Stimulated activated CD8-positive, alpha-beta memory T cell treated with anti-CD3 and anti-CD28 coated beads, Interleukin-15, amount 100 ng/mL, for 24 hours (primary cell): ENCODE measurements at places on chromosomes 2 and 18.

DNA sequence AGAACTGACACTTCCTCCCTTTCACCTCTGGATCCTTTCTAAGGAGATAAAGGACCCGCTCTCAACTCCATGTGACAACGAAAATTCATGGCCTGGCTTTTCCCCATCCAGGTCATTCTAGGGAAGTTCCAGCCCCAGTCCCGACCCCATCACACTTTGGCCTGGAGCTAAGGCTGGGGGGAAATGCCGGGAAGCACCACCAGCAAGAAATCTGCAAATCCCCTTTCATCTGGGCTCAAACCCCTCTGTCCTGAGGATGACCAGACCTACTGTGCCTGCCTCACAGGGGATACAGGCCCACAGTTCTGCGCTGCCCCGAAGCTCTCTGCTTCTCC, 1.3 kb downstream of the SIX2 start:
- DNase-seq, result no peak

- no peak for DNase-seq
These were observed 487.6 kb downstream of the METTL4 start for GRCh38 chr18:2083691-2084090.

DNA sequence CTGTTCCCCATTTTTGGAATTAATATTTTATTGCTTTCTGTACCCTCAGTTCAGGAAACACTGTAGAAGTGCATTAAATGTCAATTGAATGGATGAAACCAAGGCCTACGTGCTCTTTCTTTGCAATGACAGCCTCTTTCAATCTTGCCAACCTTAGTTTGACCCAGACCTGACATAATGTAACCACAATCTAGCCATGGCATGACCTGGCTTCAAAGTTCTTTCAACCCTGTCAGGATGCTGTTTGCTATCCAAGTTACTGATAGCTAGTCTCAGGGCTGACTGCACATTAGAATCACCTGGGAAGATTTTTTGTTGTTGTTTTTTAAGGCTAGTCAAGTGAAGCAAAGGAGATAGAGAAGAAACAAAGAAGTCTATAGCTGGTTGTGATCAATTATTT, 190.9 kb upstream of the PKDCC start:
- DNase-seq, result no peak

GRCh38 chr2:118040891-118041290, 27.0 kb upstream of the CCDC93 start:
- DNase-seq, result no peak

DNA sequence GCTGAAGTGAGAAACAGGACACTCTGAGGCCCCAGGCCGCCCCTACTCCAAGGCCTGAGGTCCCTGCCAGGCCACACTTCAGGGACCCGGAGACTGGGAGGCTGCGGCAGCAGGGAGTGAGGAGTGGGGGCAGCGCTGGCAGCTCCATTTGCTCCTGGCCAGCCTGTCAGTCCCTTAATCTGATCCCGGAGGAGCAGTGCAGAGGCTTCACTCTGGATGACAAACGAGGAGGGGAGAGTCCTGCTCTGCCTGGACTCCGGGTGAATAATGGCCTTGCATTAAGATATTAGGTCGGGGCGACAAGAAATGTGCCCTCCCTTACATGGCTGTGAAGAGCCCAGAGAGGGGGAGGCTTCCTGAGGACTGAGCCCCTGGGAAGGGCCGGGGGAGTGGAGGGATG, 14.3 kb upstream of the PRSS56 start:
- no peak for DNase-seq

- DNase-seq, result no peak
These were observed 15.2 kb downstream of the TSPYL6 start for GRCh38 chr2:54240515-54241469.

- no peak for DNase-seq
These were observed 110.4 kb downstream of the LRP1B start for GRCh38 chr2:142020368-142020767.

- no peak for DNase-seq
These were observed 12.5 kb downstream of the ITM2C start for GRCh38 chr2:230877116-230877758.

DNA sequence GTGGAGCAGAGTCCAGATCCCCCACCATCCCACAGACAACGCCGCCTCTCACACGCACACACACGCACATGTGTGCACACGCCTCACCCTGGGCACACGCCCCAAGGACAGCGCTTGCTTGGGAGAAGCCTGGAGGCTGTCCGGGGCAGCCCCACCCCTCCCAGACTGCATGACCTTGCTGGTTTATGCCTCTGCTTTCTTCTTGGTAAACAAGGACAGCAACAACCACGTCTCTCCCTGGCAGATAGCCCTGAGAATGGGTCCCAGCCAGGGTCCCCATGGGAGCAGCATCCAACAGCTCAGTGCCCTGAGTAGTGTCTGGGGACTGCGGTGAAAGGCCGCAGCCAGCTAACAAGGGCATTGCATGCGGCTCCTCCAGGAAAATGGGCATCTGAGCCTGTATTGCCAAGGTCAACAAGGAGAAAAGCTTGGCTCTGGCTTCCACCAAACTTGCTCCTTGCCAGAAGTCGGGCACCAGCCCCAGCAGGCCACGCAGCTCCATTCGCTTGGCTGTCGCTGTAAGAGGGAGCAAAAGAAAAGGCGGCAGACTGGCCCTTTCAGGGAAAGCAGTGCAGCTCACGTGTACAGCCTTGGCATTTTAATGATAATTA, 234.6 kb downstream of the EIPR1 start:
- no peak for DNase-seq

DNA sequence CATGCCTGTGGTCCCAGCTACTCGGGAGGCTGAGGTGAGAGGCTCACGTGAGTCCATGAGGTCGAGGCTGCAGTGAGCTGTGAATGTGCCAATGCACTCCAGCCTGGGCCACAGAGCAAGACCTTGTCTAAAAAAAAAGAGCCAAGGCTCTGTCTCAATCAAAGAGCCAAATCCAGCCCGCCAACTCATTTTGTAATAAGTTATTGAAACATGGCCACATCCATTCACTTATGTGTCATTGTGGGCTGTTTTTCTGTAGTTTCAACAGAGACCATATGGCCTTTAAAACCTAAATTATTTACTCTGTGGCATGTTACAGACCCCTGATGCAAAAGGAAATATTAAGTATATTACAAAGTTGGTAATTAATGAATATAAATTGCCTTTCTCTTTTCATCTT, 60.8 kb downstream of the GPR39 start:
- DNase-seq, result no peak

DNA sequence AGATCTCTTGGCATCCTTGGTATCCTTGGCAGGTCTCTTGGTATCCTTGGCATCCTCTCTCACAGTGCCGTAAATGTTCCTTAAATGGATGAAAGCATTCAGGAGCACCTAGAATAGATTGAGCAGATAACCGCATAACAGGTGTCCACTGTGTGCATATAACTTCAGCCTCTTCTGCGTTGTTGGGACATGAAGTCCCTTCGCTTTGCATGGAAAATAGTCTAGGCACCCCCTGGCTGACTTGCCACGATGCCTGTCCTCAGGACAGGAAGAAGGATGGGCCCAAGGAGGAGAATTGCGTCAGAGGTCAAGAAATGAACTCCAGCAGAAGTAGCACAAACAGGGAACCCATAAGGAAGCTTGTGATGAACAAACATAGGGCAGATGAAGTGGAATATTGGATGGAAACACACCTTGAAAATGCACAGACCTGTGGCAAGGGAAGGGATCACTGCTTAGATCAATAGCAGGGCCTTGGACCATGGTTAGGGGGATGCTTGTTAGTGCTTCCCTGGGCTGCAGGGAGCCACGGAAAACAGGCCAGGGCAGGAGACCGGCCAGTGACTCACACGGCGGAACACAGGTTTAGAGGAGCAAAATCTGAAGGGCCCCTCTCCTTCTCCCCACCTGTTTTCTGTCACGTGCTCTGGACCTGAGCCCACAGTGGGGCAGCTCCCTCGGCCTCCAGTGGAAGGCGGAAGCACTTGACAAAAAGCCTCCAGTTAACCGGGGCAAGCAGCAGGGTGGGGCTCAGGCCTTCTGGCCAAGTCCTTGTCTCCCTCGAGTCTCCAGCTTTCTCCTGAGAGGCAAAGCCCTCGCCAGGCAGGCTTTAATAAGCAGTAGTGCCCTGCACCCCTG, 99.2 kb upstream of the ASAP2 start:
- DNase-seq, result no peak

DNA sequence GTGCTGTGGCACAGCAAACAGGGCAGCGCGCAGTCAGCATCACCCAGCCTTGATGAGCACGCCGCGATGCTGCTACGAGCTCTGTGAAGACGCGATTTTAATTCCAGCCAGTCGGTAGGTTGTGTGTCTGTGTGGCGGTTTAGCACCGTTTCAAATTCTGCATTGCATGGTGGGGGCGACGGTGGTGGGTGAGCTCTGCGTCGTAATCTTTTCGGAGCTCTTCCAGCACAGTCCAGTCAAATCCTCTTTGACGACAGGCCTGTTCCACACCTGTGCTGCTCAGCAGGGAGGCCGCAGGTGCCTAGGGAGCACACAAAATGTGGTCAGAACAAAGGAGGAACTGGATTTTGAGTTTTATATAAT, 8.6 kb downstream of the ALLC start:
- no peak for DNase-seq

- DNase-seq, result no peak
These were observed 25.4 kb downstream of the NPAS2 start for GRCh38 chr2:100845141-100845991.

DNA sequence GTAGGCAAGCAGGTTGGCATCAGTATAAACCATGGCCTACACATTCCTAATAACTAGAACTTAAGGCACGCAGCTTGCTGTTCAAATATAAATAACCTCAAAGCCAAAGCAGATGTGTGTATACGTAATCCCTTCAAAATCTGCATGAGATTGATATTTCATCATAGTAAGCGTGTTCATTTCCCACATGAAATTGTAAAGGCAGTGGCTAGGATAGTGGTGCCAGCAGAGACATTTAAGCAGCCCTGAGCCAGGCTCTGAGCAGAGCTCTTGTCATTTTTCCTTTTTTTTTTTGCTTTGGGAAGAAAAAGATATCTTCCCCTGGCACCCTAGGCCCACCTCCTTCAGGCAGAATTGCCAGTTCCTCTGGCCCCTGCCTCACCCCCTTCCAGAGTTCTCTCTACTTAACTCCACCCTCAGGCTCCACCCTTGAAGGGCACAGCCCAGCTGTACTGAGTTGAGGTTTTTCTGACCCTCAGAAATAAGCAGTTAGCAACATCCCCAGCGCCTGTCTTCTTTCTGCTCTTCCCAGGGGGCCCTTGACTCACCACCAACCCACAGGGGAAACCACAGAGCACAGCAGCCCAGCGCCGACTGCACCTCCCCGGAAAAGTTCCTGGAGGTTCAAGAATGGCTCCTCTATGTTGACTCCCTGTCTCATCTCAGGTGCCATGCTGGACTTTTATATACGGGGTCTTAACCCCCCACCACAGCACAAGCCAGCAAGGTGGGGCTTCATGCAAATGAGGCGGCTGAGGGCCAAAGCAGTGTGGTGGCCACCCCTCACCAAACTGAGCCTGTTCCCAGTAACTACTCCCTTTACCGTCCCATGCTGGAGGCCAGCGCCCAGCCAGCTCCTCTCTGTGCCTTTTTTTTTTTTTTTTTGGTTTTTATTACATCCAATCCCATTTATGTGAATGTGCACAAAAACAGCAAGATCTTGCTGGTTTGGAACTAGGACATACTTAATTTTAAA, 84.7 kb downstream of the EHD3 start:
- DNase-seq, result no peak

DNA sequence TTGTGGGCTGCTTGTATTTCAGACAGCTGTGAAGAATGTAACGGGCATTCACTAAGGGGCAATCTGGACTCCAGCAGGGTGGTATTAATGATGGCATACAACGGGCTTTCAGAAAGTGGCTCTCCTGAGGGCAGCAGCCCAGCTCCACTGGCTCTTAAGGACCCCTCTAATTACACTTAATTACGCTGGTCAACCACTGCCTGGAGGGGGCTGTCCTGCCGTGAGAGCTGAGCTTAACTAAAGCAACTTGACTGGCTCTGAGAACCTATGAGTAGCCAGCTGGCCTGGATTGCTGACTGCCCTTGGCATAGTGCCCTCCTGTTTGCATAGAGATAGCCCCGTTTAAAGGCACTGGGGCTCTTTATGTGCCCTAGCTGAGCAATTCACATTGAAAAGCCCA, 3.8 kb downstream of the LIPG start:
- no peak for DNase-seq

DNA sequence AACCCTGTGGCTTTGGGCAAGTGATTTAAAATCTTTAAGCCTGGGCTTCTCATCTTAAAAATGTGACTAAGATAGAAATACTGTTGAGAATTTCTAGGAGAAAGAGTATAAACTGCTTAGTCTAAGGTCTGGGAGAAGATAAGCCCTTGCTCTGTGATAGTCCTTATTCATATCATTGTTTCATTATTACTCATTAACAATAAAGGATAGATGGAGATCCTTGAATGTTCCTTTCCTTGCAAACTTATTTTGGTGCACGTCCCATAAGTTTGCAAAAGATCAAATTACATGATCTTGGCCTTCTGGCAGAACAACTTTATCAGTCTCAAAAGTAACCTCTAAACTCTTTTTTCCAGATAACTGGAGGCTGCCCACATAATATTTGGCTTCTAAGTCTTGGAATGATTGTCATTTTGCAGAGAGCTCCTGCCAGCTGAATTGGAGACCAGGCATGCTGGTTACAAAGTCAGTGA, 138.3 kb downstream of the FAM124B start:
- no peak for DNase-seq

DNA sequence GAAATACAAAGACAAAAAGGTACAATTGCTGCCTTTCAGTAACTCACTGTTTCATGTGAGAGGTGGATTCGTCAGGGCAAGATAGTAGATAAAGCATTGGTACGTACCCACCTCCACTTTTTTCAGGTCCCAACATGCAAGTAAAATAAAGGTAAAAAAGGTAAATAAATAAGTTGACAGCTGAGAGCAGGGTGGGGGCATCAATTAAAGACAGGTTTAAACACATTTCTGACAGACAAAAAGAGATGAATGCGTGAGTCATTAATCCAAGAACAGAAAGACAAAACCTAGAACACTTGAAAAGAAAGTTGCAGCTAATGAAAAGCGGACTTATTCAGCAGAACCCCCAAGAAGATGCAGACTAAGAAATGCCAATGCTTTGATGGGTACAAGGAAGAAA, 979.6 kb upstream of the CDH2 start:
- no peak for DNase-seq

GRCh38 chr18:59957957-59958356, 58.2 kb downstream of the PMAIP1 start:
- no peak for DNase-seq

GRCh38 chr18:41197967-41198366, 757.1 kb upstream of the PIK3C3 start:
- no peak for DNase-seq

DNA sequence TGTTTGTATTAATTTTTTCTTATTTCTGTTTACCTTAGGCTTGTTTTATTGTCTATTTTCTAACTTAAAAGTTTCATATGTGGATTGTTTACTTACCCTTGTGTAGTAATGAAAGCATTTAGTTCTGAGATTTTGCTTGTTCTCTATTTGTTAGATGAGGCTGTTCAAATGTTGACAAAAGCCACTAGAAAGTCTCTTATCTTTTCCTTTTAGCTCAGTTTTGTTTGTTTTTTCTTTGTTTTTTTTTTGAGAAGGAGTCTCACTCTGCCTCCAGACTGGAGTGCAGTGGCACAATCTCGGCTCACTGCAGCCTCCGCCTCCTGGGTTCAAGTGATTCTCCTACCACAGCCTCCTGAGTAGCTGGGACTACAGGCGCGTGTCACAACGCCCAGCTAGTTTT, 30.9 kb downstream of the USP14 start:
- no peak for DNase-seq

GRCh38 chr2:209830722-209831465, 59.3 kb downstream of the UNC80 start:
- DNase-seq, result no peak
